ENCODE measurements at places on chromosomes 6 and 20. TPM values are rescaled to one million over a fixed set of nuclear protein-coding genes. Genes with fewer than 3 reads are reported as not detected.

The FOXQ1 gene
- polyA plus RNA-seq: 4.2 TPM

The MUC21 gene
- not detected for polyA plus RNA-seq

The CCDC170 gene
- polyA plus RNA-seq: 0.08 TPM

The MICB gene
- 18.1 TPM for polyA plus RNA-seq

DNA sequence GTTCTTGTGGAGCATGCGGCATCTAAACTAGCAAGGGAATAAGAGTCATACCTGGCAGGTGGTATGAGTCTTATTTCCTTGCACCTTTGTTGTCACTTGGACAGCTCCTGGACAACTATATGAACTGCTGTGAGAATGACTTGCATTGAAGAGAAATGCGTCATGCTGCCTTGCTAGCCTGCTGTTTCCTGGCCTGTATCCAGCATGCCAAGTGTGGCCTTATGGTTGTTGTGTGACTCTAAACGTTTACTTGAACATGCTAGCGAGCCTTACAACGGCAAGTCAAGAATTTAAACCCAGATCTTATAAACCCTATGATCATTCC is 90.4 kb downstream of the CEP162 start:
- DNase-seq: no peak

GRCh38 chr20:32449890-32450401 is 91.8 kb downstream of the ASXL1 start:
- DNase-seq: no peak

- no peak for DNase-seq
These were observed 139.3 kb upstream of the COL21A1 start for GRCh38 chr6:56386717-56387116.

GRCh38 chr20:24720957-24721356 is 228.1 kb upstream of the CST7 start:
- no peak for DNase-seq

DNA sequence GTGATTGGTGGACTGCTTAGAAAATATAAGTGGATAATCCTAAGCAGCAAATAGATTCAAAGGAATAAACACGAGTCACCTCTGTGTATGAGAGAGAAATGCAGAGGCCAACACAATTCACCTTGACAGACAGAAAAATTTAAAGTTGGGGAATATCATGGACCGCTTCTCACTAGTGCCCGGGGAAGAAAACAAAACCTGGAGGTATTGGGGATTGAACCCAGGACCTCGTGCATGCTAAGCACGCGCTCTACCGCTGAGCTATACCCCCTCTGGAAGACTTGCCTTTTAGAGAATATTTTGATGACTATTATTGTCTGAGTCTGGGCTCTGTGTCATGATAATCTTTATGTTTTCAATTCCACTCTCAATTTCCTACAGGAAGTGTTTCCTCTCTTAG is 111.9 kb downstream of the TRIM27 start:
- DNase-seq: no peak

GRCh38 chr6:105786449-105786848 is 299.7 kb upstream of the PRDM1 start:
- no peak for DNase-seq

GRCh38 chr6:166318649-166319600 is 10.7 kb upstream of the PRR18 start:
- no peak for DNase-seq

DNA sequence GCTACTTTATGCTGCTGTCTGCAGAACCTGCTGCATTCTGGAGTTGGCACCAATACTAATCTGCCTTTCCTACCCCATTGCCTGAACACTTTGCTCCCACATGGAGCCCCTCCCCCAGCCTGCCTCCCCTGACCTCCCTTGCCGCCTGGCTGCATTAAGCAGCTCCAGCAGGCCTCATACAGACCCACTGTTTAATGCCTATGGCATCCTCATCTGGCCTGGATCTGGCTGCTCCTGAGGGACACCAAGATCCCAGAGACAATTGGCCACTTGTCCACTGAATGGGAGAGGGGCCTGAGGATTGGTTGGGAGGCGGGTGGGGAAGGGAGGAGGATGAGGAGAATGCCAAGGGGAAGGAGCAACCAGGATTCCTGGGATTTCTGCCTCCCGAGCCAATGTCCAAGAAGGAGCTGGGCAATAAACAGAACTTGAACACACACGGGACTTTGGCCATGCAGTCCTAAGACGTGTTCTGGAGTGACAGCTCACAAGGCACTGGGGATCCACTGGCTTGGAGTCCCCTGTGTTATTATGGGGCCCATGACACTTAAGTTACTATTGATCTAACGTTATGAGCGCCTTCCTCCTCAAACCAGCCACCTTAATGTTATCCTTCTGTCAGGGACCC is 10.4 kb upstream of the KCNK5 start:
- no peak for DNase-seq

GRCh38 chr6:112007805-112008204 is 46.1 kb upstream of the CCN6 start:
- no peak for DNase-seq

DNA sequence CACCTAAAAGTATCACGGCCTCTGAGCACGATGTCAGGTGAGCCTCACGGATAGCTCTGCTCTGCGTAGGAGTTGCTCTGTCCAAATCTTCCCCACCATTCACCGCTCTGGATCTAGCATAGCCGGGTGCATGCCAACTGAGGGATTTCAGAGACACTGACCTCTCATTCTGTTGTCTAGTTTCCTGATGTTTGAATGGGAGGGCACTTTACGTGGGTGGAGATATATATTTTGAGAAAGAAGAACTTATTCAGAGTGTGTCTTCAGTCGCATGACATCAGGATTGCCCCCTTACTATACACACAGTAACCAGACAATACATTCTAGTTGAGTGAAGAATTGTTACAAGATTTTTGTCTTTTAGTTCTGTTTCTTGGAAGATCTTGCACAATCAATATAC is 96.5 kb upstream of the CITED2 start:
- DNase-seq: no peak
